NCI-H774 (cell line): ENCODE measurements at places on chromosomes 2 and 18.

- no peak for DNase-seq
Measured at GRCh38 chr2:20803226-20803682, 19.6 kb downstream of the LDAH start.

- DNase-seq = no peak
Measured at GRCh38 chr2:175442441-175442840, 260.9 kb upstream of the ATP5MC3 start.

DNA sequence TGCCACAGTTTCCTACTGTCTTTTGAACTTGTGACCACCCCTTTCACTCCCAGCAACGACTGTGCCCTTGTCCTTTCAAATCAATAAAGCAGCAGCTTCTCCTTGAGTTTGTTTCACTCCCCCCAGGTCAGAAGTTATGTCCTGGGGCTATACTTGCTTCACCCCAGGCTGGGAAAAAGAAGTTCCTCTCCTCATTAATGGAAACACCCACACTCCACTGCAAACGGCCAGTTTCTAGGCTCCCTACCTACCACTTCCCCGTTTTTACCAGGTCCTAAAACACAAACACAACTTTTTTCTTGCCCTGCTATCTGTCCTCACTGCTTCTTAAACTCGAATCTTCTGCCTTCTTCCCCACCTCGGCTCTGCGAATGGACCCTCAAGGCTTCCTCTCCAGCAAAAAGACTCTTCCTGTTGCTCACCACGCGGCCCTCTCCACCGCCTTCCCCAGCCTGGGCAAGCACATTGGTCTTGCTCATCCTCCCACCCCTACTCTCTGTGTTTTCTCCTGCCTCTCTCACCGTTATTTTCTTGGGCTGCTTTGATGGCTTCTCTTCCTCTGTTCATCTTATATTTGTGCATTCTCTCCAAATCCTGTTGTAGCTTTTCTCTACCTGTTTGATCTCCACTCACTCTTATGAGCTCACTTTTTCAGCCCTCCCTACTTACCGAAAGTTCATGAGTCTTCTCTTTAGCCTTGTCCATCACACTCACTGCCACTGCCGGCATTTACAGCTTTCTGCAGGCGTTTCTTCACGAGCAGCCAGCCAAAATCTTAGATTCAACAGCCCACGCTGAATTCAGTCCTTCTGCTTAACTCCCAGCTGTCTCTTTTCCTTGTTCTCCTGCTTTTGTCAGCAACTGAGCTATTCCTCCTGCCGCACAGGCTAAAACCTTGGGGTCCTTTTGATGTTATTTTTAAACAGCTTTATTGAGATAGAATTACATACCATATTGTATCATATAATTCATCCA is 7.0 kb upstream of the SP5 start:
- no peak for DNase-seq

DNA sequence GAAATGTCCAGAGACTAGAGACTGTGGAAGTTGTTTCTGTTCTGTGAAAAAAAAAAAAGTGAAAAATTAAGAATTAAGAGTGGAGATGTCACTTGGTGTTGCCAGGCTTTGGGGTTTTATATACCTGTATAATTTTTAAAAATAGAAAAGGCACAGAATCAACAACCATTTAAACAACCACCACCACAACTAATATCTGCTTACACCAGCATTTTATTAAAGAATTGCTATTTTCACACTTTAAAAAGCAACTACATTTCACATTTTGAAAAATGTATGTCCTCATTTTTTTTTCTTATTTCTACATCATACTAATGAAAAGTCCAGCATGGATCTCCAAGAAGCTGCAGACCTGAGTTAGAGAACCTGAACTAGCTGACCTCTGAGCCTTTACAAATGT is 167.5 kb upstream of the DTNA start:
- no peak for DNase-seq

- no peak for DNase-seq
Measured at GRCh38 chr2:106970471-106971261, 84.7 kb upstream of the ST6GAL2 start.

DNA sequence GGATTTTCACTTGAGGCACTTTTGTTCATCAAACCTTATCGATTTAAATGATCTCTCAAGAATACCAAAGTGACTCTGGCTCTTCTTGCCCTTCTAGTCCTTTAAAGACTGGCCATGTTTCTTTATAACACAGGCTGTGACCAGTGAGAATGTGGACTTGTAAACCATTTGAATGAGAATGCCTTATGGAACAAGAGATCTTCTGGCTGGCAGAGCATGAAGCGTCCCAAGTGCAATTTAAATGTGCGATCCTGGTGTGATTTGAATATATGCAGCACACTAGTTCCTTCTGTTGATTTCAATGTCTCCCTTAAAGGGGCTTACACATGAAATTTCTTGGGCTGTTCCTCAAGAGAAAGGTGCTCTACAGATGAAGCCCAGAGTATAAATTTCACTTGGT is 262.4 kb upstream of the CCDC68 start:
- no peak for DNase-seq

GRCh38 chr2:158837645-158838044 is 42.5 kb downstream of the DAPL1 start:
- no peak for DNase-seq

DNA sequence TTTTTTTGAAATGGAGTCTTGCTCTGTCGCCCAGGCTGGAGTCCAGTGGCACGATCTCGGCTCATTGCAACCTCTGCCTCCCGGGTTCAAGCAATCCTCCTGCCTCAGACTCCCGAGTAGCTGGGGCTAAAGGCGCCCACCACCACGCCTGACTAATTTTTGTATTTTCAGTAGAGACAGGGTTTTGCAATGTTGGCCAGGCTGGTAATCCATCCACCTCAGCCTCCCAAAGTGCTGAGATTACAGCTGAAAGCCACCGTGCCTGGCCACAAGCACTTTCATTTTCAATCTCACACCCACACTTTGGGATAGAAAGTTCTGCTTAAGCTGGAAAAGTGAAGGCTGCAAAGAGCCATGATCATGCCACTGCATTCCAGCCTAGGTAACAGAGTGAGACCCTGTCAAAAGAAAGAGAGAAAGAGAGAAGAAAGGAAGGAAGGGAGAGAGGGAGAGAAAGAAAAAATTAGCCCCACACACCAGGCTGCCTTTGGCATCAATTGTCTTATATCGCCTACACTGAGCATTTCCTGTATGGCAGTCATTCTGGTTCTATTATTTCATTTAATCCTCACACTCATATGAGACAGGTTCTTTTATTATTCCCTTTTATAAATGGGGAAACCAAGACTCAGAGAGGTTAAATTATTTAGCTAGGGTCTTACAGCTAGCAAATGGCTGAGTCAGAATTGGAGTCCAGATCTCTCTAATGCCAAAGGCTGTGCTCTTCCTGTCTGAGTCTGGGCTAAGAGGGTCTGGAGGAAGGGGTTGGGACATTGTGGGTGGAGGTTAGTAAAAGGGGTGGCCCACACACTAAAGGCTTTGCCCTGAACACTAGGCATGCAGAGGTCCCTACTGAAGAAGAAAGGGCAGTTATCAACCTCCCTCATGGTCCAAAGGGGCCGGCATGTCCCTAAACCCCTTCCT is 37.9 kb upstream of the PKDCC start:
- DNase-seq = no peak

DNA sequence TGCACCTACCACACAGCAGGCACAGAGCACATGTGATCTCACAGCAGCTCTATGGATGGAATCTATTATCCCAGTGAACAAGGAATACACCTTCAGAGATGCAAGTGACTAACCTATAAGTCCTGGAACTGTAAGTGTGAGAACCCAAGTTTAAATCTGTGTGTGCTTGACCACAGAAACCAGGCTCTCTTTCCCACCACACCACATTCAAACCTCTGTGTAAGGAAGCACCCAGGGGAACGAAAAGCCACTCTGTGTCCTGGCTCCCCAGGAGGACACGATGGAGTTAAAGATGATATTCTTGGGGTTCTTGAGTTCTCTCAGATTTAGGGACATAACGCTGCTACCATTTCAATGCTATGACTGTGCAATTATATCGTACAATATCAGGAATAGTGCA is 38.9 kb downstream of the TTR start:
- no peak for DNase-seq
